Ovary (tissue), 10 donors: ENCODE measurements at places on chromosomes 1 and 21. TPM values are rescaled to one million over a fixed set of nuclear protein-coding genes. Genes with fewer than 3 reads are reported as not detected.

The ADAM30 gene
- polyA plus RNA-seq: not detected

The AMY1B gene
- not detected for polyA plus RNA-seq

The ACKR1 gene
- polyA plus RNA-seq: 36.2 TPM

The S100A7A gene
- polyA plus RNA-seq: not detected

The MTARC1 gene
- 13.2 TPM for polyA plus RNA-seq

The AKIRIN1 gene
- polyA plus RNA-seq: 14.9 TPM

The LCE1E gene
- polyA plus RNA-seq: not detected

The AGRN gene
- 2.7 TPM for polyA plus RNA-seq

GRCh38 chr1:192559115-192560006 is 16.2 kb upstream of the RGS1 start:
- H3K27me3 ChIP-seq: no peaks in the 10 kb centered on the region
- H3K4me3 ChIP-seq: no peak overlapping the region
- H3K36me3 ChIP-seq: no peaks in the 10 kb centered on the region
- H3K27ac ChIP-seq: no peak overlapping the region
- no peak for DNase-seq
- no peaks in the 10 kb centered on the region for H3K4me1 ChIP-seq

DNA sequence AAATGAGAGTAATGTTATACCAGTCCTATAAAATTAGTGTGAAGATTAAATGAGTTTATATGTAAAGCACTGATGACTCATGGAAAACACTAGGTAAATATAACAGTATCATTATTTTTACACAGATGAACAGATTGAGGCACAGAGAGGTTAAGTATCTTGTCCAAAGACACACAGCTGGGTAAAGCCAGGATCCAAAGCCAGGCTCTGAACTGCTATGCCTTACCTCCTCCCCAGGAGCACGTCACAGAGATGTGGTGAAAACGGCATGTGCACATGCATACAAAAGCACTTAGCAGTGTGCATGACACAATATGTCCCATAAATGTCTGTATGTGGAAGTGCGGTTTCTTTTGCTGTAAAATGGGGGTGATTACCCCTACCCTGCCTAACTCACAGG is 56.9 kb downstream of the MAN1C1 start:
- no peaks in the 10 kb centered on the region for H3K36me3 ChIP-seq
- no peak for DNase-seq
- peaks cover 2% of the 10 kb centered on the region for H3K4me1 ChIP-seq
- H3K27me3 ChIP-seq: no peaks in the 10 kb centered on the region
- H3K4me3 ChIP-seq: no peak overlapping the region

- H3K4me1 ChIP-seq: no peaks in the 10 kb centered on the region
- H3K27ac ChIP-seq: no peak overlapping the region
- DNase-seq: no peak
- H3K4me3 ChIP-seq: no peak overlapping the region
- H3K27me3 ChIP-seq: no peaks in the 10 kb centered on the region
Measured at GRCh38 chr1:187032982-187033692, 204.4 kb downstream of the PLA2G4A start.

- H3K36me3 ChIP-seq: no peaks in the 10 kb centered on the region
- H3K27me3 ChIP-seq: no peaks in the 10 kb centered on the region
- no peaks in the 10 kb centered on the region for H3K4me1 ChIP-seq
- DNase-seq: no peak
- H3K4me3 ChIP-seq: no peak overlapping the region
Measured at GRCh38 chr1:19032701-19033514, 76.4 kb upstream of the IFFO2 start.

DNA sequence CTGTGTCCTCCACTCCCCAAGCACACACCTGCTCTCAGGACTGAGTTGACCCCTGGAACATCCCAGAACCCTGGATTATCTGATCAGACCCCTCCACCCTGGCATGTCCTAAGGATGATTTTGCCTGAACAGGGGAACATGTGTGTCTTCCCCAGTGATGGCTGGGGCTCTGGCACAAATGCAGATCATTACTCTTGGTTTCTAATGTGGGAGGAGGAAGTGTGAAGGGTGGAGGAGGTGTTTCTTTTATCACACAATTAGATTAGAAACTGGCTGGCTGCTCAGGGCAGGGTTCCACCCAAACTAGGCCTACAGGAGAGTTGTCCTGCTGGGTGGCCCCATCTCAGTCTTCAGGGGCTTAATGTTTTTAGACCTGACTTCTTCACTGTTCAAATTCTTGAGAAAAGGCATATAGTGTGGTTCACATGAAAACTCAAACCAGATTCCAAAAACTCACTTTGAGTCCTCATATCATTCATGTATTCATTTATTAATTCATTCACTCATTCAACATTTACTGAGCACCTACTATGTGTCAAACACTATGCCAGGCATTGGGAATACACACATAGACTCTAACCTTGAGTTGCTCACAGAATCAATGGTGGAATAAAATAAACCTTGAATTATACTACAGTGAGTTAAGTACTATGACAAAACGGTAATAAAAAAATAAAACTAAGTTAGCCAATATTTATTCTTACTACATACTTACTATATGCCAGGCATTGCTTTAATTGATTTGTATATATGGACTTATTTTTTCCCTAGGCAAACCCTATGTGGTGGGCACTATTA is 221.8 kb upstream of the JUN start:
- H3K36me3 ChIP-seq: no peaks in the 10 kb centered on the region
- no peak overlapping the region for H3K27ac ChIP-seq
- peaks cover 14% of the 10 kb centered on the region for H3K4me1 ChIP-seq

GRCh38 chr21:42659416-42660117 is 6.1 kb downstream of the PDE9A start:
- no peaks in the 10 kb centered on the region for H3K36me3 ChIP-seq
- no peak overlapping the region for H3K4me3 ChIP-seq
- no peaks in the 10 kb centered on the region for H3K27me3 ChIP-seq
- no peak for DNase-seq
- H3K4me1 ChIP-seq: peaks cover 1% of the 10 kb centered on the region
- no peak overlapping the region for H3K27ac ChIP-seq

DNA sequence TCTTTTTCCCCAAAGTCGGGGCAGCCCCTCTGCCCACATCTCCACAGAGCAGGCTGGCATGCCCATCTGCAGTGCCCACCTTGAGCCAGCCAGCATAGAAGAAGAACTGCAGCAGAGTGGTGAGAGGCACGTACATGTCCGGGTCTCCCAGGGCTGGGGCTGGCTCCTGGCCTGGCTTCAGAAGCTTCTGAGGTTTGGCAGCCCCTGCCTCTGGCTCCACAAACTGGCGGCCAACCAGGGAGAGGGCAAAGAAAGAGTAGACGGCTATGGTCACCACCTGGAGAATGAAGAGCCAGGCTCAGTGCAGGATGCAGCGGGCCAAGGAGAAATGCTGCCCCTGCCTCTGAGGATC is 3.0 kb downstream of the BEST4 start:
- H3K27ac ChIP-seq: no peak overlapping the region
- H3K27me3 ChIP-seq: no peaks in the 10 kb centered on the region
- H3K4me1 ChIP-seq: peaks cover 5% of the 10 kb centered on the region
- H3K36me3 ChIP-seq: no peaks in the 10 kb centered on the region
- H3K4me3 ChIP-seq: no peak overlapping the region

DNA sequence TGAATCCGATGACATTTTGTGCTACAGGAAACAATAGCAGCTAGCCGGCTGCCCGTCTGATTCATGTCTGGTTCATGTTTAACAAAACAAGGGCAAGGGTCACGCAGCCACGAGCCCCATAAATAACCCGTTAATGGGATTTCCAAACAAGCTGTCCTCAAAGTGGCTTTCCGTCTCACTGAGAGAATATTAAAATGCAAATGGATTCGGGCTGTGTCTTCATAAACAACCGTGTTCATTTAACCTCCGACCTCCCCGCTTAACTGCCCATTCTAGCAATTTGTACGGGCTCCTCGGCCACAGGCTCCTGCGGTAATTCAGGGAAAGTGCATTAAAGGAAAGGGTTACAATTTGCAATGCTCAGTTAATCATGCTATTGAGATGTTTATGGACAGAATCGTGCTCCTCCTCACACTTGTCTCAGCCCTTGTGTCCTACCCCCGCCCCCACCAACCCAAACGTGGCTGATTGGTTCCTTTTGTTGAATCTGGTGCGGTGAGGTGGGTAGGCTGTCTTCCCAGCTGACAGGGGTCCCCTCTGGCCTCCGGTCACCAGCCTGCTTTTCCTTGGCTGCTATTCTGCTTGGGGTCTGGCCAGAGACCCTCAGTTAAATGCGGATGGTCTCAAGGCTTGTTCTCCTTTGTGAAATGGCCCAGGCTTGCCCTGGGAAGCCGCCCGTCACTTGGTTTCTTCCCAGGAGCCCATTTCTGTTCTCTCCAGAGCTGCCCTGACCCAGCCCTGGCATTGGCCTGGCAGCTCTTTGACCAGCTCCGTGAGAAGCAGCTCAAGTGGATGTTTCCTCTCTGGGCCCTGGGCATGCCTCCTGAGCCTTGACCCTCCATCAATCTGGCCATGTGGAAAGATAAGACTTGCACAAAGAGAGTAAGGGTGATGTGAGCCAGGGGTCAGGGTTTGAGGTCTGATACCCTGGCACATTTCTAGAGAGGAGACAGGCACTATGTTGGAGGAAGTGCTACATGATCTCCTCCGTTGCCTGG is 200.7 kb upstream of the POU3F1 start:
- H3K27me3 ChIP-seq: no peaks in the 10 kb centered on the region
- DNase-seq: no peak
- H3K4me1 ChIP-seq: no peaks in the 10 kb centered on the region
- H3K27ac ChIP-seq: no peak overlapping the region
- no peak overlapping the region for H3K4me3 ChIP-seq

DNA sequence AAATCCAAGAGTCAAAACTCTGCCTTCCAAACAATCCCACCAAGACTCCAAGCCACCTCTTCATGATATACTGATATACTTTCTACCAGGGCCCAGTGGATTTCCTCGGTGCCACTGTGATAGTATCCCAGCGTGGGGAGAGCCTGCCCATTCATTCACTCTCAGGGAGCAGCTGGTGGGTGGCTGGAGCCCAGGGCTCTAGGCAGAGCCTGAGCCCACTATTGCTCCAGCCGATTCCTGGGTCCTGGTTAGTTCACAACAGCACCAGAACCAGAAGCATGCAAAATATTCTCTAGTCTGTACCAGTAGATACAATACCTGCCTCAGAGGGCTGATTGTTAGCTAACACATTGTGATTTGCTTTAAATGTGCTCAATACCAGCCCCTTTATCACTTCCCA is 831 bp downstream of the CSRP1 start:
- peak overlapping the region; percentile 95 for H3K4me3 ChIP-seq
- no peak for DNase-seq
- no peaks in the 10 kb centered on the region for H3K36me3 ChIP-seq

DNA sequence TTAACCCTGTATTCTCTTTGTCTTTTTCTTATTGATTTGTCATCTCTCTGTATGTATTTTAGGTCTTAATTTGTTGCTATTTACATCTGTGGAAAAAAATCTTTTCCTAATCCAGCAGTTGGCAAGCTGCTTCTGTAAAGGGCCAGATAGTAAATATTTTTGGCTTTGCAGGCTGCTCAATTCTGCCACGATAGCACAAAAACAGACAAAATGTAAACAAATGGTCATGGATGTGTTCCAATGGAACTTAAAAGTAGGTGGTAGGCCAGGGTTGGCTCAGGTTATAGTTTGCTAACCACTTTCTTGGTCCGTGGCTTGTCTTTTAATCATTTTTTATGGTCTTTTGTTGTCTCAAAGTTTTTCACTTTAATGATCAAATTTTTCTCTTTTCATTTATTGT is 371.8 kb downstream of the HHAT start:
- no peak for DNase-seq
- no peak overlapping the region for H3K27ac ChIP-seq
- no peaks in the 10 kb centered on the region for H3K36me3 ChIP-seq
- H3K4me3 ChIP-seq: no peak overlapping the region

GRCh38 chr1:194959795-194960194 is 1648.4 kb downstream of the KCNT2 start:
- no peak overlapping the region for H3K4me3 ChIP-seq
- no peaks in the 10 kb centered on the region for H3K27me3 ChIP-seq
- DNase-seq: no peak
- H3K36me3 ChIP-seq: no peaks in the 10 kb centered on the region
- H3K27ac ChIP-seq: no peak overlapping the region

GRCh38 chr1:208951908-208952307 is 631.6 kb upstream of the CAMK1G start:
- no peak for DNase-seq
- no peaks in the 10 kb centered on the region for H3K27me3 ChIP-seq
- no peaks in the 10 kb centered on the region for H3K36me3 ChIP-seq
- no peaks in the 10 kb centered on the region for H3K4me1 ChIP-seq
- H3K4me3 ChIP-seq: no peak overlapping the region

DNA sequence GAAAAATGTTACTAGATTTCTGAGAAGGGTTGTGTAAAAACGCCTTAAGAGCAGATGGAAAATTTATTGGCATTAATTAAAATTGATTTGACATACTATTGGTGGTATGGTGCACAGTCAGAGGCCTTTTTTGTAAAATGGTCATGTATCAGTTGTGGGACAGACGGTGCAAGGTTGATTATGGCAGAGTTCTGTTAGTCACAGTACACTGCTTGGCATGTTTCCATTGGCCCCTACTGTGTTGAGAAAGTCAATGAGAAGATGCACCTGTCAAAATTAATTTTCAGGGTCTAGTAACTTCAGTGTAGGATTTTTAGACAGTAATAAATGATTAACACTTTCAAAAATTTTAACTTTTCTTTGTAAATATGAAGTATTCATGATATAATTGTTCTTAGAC is 4.4 kb downstream of the B3GALT2 start:
- H3K4me3 ChIP-seq: no peak overlapping the region
- H3K4me1 ChIP-seq: no peaks in the 10 kb centered on the region

DNA sequence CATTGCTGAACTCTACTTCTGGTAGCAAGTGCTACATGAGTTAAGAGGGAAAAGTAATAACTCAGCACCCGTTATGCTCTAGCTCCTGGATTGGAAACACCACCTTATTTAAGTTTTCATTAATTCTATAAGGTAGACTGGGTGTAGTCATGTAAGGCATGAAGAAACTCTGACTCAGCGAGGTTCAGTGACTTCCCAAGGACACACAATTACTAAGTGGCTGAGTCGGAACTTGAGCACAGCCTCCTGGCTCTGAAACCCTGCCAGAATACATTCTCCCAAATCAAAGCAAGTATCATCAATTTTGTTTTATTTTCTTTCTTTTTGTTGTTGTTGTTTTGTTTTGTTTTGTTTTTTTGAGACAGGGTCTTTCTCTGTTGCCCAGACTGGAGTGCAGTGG is 29.1 kb upstream of the SCCPDH start:
- DNase-seq: no peak
- no peaks in the 10 kb centered on the region for H3K27me3 ChIP-seq
- peaks cover 1% of the 10 kb centered on the region for H3K4me1 ChIP-seq
- H3K27ac ChIP-seq: no peak overlapping the region
- no peaks in the 10 kb centered on the region for H3K36me3 ChIP-seq

GRCh38 chr1:145959957-145960467 is 2.2 kb upstream of the LIX1L start:
- H3K27ac ChIP-seq: peak overlapping the region; percentile 87
- peaks cover 4% of the 10 kb centered on the region for H3K4me1 ChIP-seq
- no peaks in the 10 kb centered on the region for H3K36me3 ChIP-seq
- no peaks in the 10 kb centered on the region for H3K27me3 ChIP-seq

- H3K27me3 ChIP-seq: no peaks in the 10 kb centered on the region
- DNase-seq: no peak
- H3K4me3 ChIP-seq: no peak overlapping the region
Measured at GRCh38 chr1:177442584-177442983, 271.8 kb downstream of the BRINP2 start.
